Activated gamma-delta T cell treated with anti-CD3 and anti-CD28 coated beads, Interleukin-2, amount 50 U/mL, for 16 hours (primary cell): ENCODE measurements at places on chromosomes 13 and 19.

DNA sequence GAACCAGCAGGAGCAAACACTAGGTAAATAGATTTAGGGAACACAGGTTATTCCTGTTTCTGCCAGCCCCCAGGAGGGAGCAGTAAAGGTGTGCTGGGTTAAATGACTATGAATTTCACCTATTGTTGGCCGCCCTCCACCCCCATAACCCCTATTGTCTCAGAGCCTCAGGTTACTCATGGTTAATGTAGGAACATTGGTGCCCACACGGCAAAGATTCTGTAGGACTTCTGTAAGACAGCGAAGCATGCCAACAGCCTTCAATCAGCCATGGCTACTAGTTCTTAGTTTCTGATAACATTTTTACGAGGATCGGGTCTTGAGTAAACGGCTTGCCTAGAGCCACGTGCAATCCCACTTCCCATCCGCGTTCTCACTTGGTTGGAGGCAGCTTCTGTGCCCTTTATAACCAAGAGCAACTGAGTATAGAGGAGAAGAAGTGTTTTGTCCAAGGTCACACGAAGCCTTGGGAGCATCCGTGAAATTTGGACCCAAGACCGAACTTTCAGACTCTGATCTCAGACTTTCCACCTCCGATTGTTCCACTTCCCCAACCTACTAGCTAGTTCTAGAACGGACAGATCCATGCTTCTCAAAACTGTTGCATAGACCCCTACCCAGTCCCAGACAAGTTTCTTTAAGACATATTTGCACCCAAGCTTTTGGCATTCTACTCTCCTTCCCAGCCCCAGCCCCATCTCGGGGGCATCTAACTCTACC is 5.1 kb upstream of the CACNG8 start:
- DNase-seq = no peak

GRCh38 chr13:50626101-50626547 is 217.4 kb downstream of the DLEU7 start:
- no peak for DNase-seq

DNA sequence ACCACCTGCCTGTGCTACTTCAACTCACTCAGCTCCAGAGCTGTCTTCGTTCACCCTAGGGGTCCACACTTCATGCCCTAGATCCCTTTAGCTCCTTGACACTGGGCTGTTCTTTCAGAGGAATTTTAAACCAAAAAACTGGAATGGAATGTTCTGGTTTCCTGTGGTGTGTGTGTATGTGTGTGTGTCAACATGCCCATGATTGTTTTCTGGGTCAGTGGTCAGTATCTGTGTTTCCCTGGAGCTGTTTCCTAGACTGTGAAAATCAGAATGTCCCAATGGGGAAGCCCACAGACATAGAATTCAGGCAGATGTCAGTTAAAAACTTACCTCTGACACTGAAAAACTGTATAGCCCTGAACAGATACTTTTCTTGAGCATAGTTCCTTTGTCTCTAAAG is 1.3 kb downstream of the PMIS2 start:
- DNase-seq = no peak

DNA sequence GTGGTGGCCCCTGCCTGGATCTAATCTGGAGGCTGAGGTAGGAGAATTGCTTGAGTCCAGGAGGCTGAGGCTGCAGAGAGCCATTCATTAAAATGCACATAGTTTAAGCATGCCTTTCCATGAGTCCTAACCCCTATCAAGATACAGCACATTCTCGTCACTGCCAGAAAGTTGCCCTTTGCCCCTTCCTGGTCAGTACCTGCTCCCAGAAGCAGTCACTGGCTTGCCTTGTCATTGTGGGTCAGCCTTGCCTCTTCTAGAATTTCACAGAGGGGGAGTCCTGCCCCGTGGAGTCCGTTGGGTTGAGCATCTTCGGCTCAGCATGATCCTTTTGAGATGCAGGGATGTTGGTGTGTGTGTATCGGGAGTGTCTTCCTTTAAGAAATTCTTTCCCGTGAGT is 10.8 kb downstream of the BICRA start:
- DNase-seq = no peak

GRCh38 chr13:23751195-23751594 is 138.0 kb downstream of the MIPEP start:
- no peak for DNase-seq

DNA sequence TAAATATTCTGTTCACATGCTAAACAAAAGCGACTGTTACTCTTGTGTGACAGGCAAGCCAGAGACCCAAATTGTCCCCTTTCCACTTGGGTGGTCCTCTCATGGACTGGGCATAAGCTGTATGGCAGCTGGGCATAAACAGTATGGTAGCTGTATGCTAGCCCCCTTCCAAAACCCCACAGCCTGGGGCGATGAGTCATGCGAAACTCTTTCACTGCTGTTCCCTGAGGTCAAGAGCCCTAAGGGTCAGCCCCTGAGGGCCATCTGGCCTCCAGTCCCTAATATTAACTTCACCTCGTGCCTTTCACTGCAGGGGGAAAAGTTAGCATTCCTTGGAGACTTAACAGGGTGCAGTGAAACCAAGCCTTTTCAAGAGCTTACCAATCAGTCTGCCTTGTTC is 45.6 kb upstream of the ZNF562 start:
- no peak for DNase-seq

- DNase-seq = no peak
These were observed 81.0 kb upstream of the MBNL2 start for GRCh38 chr13:97141097-97141496.

DNA sequence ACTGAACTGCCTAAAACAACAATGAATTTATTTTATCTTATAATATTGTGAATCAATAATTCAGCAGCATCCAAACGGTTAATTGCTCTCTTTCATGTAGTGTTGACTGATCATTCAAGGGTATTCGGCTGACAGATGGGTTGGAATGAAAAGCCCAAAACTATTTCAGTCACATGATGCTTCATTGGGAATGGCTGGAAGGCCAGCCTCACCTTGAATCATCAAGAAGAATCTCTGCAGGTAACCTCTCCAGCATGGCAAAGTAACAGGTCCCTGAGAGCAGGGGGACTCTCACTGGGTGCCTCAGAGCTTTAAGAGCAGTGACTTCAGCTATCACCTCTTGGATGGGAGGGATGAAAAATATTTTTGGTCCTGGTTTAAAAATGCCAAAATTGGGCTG is 1395.7 kb downstream of the OLFM4 start:
- DNase-seq = no peak

- no peak for DNase-seq
These were observed 100.5 kb downstream of the TRPC4 start for GRCh38 chr13:37769078-37769477.

GRCh38 chr19:28349604-28350003 is 863.3 kb downstream of the UQCRFS1 start:
- DNase-seq = no peak

- DNase-seq = no peak
These were observed 81.7 kb upstream of the KLHL1 start for GRCh38 chr13:70189981-70190380.

GRCh38 chr19:15248648-15249527 is 16.6 kb upstream of the EPHX3 start:
- no peak for DNase-seq

GRCh38 chr13:44050450-44051063 is 170.9 kb downstream of the LACC1 start:
- DNase-seq = no peak
